Femur (tissue), 1 donor: ENCODE measurements at places on chromosomes 3 and 15.

DNA sequence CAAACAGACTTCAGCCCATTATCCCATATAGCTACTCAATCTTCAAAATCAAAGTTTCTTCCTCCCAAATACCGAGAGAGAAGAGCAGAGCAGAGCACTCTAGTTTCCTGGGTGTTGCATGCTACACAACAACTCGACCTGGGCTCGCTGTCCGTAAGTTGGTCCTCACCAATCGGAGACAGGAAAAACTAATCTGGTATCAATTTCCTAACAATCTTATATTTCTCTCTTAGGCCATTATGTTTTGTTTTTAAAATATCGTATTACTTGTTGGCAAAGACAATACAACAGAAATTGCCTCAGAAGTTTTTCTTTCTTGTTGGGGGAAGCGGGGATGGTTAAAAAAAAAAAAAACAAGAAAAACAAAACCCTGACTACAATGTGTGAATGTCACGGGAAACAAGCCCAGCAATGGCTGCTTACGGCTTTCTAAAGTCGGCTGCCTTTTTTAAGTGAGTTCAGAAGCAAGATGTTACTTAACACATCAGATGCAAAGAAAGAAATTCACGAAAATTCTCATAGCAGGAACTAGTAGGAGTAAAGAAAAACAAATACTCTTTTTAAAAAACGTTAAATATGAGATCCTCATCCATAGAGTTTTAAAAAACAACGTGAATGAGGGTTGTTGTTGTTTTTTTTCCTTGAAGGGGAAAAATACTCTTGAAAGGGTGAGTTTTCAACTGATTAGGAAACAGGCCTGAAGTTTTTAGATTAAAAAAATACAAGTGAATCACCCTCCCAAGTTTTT is 1.9 kb downstream of the VGLL4 start:
- DNase-seq: no peak

DNA sequence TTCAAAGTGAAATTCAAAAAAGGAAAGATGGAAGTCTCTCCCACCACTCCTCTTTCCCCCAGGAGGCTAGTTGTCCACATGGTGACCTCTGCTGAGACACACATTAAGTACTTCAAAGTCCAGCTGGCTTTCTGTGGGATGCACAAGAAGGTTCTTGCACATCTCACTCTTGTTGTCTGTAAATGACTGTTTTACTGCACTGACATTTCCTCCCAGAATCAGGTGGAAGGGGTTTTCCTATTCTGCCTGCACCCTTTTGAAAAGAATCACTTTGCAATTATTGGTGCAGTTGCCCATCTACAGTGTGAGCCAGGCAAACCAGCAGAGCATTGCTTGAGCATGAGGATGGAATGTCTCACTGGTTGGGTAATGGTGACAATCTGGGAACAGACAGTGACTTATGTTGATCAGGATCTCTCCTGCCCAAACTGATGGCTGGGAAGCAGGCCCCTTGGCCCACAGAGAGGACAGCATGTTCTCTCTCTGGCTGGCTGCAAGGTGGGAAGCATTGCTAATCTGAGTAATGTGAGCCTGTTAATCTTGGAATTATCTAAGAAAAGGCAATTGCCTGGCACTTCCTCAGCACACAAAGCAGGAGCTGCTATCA is 347.7 kb upstream of the SATB1 start:
- no peak for DNase-seq

GRCh38 chr3:49415931-49416601 is 3.8 kb downstream of the TCTA start:
- no peak for DNase-seq

DNA sequence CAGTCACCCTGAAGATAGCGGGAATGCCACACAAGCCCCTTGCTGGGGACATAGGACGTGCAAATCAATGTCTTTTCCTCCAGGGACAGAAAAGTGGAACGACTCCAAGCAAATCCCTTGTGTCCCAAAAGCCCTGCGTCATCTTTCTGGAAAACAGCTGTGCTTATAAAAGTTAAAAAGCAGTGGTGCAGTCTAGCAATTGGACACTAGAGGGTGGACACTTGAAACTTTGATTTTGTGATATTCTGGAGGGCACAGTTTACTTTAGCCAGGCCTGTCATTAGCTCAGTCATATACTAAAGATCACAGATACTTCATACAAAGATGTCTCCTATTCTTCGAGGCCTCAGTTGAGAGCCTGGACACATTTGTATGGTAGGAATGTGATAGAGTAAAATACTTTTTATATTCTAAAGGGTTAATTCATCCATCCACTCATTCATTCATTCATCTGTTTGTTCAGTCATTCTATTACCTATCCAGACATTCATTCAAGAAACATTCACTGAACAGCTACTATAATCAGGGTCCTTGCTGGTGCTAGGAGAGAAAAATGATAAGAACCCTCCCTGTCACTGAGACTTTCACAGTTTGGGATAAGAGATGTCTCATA is 63.8 kb upstream of the ANKRD34C start:
- DNase-seq: no peak
